Ascending aorta (tissue), 2 donors: ENCODE measurements at places on chromosomes 1 and 21.

GRCh38 chr1:7352364-7352763, 418.7 kb upstream of the VAMP3 start:
- DNase-seq, result no peak
- H3K36me3 ChIP-seq, result no peaks in the 10 kb centered on the region
- no peaks in the 10 kb centered on the region for H3K27me3 ChIP-seq
- no peak overlapping the region for H3K4me3 ChIP-seq
- no peaks in the 10 kb centered on the region for H3K4me1 ChIP-seq

- peaks cover 24% of the 10 kb centered on the region for H3K27me3 ChIP-seq
- DNase-seq, result no peak
- peak overlapping the region; percentile 70 for H3K27ac ChIP-seq
- peak overlapping the region; percentile 67 for H3K4me3 ChIP-seq
- H3K4me1 ChIP-seq, result peaks cover 19% of the 10 kb centered on the region
- H3K36me3 ChIP-seq, result no peaks in the 10 kb centered on the region
These were observed 1.1 kb upstream of the POU3F1 start for GRCh38 chr1:38047603-38048141.

GRCh38 chr1:6129313-6129712, 50.8 kb downstream of the CHD5 start:
- no peaks in the 10 kb centered on the region for H3K36me3 ChIP-seq
- no peak for DNase-seq
- H3K27ac ChIP-seq, result no peak overlapping the region
- H3K27me3 ChIP-seq, result no peaks in the 10 kb centered on the region

GRCh38 chr1:59122527-59122926, 174.4 kb upstream of the FGGY start:
- no peak for DNase-seq
- no peaks in the 10 kb centered on the region for H3K4me1 ChIP-seq
- H3K36me3 ChIP-seq, result no peaks in the 10 kb centered on the region
- H3K4me3 ChIP-seq, result no peak overlapping the region
- H3K27ac ChIP-seq, result no peak overlapping the region
- no peaks in the 10 kb centered on the region for H3K27me3 ChIP-seq

DNA sequence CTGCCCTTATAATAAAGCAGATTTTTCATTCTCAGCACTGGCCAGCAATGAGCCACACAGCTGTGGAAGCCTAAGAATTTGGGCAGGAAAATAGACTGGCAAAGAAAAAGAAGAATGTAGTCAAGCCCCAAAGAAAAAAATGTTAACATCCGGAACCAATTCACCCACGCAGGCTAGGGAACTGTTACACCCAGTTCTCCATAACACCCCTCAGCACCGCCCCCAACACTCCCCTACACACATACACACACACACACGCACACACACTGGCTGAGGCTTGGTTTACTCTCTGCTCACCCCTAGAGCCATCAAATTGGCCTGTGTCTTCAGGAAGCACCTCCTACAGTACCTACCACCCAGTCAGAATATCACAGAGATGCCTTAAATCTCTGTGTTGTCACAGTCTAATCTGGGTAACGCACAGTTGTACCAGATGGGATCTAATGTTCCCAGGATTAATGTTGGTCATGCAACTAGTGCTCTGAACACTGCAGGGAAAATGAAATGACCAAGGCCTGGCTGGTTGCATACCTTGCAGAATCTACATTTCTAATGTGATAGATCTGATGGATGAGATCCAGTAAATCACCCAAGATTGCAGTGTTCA, 14.5 kb downstream of the TBX15 start:
- no peaks in the 10 kb centered on the region for H3K27me3 ChIP-seq
- no peaks in the 10 kb centered on the region for H3K36me3 ChIP-seq
- no peak for DNase-seq
- H3K4me3 ChIP-seq, result no peak overlapping the region

DNA sequence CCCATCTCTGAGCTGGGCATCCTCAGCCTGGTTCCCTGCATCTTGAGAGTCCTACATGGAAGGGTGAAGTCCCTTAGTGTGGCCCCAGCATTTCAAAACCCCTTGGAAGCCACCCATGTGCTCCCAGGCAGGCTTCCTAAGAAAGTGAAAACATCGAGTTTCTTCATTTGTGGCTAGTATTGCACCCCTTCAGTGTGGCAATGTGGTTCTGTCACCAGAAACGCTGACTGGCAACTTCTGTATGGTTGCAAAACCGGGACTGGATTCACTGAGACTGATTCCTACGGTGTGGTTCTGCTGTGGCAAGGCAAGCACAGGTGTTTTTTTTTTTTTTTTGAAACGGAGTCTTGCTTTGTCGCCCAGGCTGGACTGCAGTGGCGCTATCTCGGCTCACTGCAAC, 9.0 kb upstream of the IFNGR2 start:
- no peak overlapping the region for H3K4me3 ChIP-seq
- peaks cover 10% of the 10 kb centered on the region for H3K4me1 ChIP-seq
- no peak overlapping the region for H3K27ac ChIP-seq
- DNase-seq, result no peak
- H3K36me3 ChIP-seq, result no peaks in the 10 kb centered on the region

DNA sequence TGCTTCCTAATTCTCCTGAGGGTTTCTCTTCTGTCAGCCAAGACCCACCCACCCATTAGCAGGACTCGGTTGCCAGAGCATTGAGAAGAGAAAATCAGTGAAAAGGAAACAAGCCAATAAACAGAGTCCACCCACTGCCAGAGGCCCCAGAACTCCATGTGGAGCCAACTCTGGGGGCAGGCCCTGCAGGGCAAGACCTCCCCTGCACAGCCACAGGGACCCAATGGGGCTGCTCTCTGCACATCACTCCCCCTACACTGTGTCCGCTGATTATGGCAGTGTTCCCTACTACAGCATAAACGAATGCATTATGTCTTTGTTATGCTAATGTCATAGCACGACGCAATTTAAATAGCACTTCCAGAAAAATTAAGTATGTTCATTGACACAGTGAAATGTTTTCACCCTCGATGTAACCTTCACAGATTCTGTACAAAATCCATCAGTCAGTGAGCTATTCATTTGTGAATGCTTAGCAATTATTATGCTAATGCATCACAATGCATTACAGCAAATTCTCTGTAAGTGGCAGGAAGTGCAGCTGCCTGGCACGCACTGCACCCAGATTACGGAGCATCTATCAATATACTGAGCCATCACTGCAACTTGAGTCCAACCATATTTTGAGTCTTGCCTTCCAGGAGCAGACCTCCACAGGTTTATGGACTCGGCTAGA, 56.4 kb downstream of the GRIK3 start:
- no peak overlapping the region for H3K27ac ChIP-seq
- H3K36me3 ChIP-seq, result no peaks in the 10 kb centered on the region
- H3K4me1 ChIP-seq, result no peaks in the 10 kb centered on the region
- H3K27me3 ChIP-seq, result no peaks in the 10 kb centered on the region
- DNase-seq, result no peak

GRCh38 chr1:22849770-22850169, 122.9 kb downstream of the LACTBL1 start:
- H3K36me3 ChIP-seq, result no peaks in the 10 kb centered on the region
- H3K27ac ChIP-seq, result no peak overlapping the region
- no peak overlapping the region for H3K4me3 ChIP-seq
- DNase-seq, result no peak
- H3K27me3 ChIP-seq, result no peaks in the 10 kb centered on the region
